Small intestine (tissue), 16 donors: ENCODE measurements at places on chromosomes 2 and 18. TPM values are rescaled to one million over a fixed set of nuclear protein-coding genes. Genes with fewer than 3 reads are reported as not detected.

The ZC3H6 gene
- 1.8 TPM for polyA plus RNA-seq

DNA sequence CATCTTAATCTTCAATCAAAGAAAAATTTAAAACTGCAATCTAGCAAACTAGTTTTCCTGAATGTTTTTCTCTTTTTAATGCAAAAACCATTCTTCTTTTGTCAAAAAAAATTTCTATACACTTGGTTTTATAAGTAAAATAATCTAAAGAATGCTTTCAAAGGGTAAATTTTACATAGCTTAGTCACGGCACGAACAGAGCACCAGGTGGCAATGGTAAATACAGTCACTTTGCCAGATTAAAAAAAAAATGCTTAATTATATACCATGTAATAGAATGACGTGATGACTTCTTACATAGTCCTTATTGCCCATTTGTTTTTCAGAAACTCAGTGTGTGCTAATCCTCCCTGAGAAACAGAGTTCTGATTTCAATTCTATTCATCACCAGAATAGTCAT, 10.4 kb downstream of the FEZ2 start:
- H3K27ac ChIP-seq: no peak overlapping the region
- peaks cover 21% of the 10 kb centered on the region for H3K36me3 ChIP-seq
- no peak for DNase-seq
- H3K4me1 ChIP-seq: peaks cover 3% of the 10 kb centered on the region
- H3K4me3 ChIP-seq: no peak overlapping the region
- H3K27me3 ChIP-seq: no peaks in the 10 kb centered on the region

The ARHGAP28 gene
- 1.6 TPM for polyA plus RNA-seq

- no peak for DNase-seq
- peaks cover 6% of the 10 kb centered on the region for H3K4me1 ChIP-seq
- H3K36me3 ChIP-seq: peaks cover 3% of the 10 kb centered on the region
- no peak overlapping the region for H3K4me3 ChIP-seq
- no peaks in the 10 kb centered on the region for H3K27me3 ChIP-seq
These were observed 2.0 kb upstream of the ATP8B1 start for GRCh38 chr18:57805117-57805516.

GRCh38 chr2:118723394-118723793, 124.1 kb downstream of the EN1 start:
- no peak overlapping the region for H3K4me3 ChIP-seq
- no peaks in the 10 kb centered on the region for H3K4me1 ChIP-seq
- H3K36me3 ChIP-seq: no peaks in the 10 kb centered on the region
- DNase-seq: no peak
- H3K27me3 ChIP-seq: no peaks in the 10 kb centered on the region
- no peak overlapping the region for H3K27ac ChIP-seq

- H3K27me3 ChIP-seq: no peaks in the 10 kb centered on the region
- no peak for DNase-seq
- no peak overlapping the region for H3K27ac ChIP-seq
- no peaks in the 10 kb centered on the region for H3K4me1 ChIP-seq
These were observed 75.7 kb downstream of the FTCDNL1 start for GRCh38 chr2:199775267-199775666.

- H3K27ac ChIP-seq: no peak overlapping the region
- H3K4me3 ChIP-seq: no peak overlapping the region
- H3K36me3 ChIP-seq: peaks cover 42% of the 10 kb centered on the region
- H3K27me3 ChIP-seq: no peaks in the 10 kb centered on the region
- no peak for DNase-seq
- H3K4me1 ChIP-seq: no peaks in the 10 kb centered on the region
These were observed 99.9 kb downstream of the PXDN start for GRCh38 chr2:1644427-1644826.

GRCh38 chr2:189391201-189391600, 50.1 kb upstream of the WDR75 start:
- no peak overlapping the region for H3K27ac ChIP-seq
- no peak overlapping the region for H3K4me3 ChIP-seq
- DNase-seq: no peak
- no peaks in the 10 kb centered on the region for H3K27me3 ChIP-seq

GRCh38 chr18:28063271-28063761, 113.6 kb downstream of the CDH2 start:
- H3K36me3 ChIP-seq: no peaks in the 10 kb centered on the region
- H3K4me3 ChIP-seq: no peak overlapping the region
- peaks cover 3% of the 10 kb centered on the region for H3K27me3 ChIP-seq
- H3K27ac ChIP-seq: no peak overlapping the region
- DNase-seq: no peak
- H3K4me1 ChIP-seq: no peaks in the 10 kb centered on the region

DNA sequence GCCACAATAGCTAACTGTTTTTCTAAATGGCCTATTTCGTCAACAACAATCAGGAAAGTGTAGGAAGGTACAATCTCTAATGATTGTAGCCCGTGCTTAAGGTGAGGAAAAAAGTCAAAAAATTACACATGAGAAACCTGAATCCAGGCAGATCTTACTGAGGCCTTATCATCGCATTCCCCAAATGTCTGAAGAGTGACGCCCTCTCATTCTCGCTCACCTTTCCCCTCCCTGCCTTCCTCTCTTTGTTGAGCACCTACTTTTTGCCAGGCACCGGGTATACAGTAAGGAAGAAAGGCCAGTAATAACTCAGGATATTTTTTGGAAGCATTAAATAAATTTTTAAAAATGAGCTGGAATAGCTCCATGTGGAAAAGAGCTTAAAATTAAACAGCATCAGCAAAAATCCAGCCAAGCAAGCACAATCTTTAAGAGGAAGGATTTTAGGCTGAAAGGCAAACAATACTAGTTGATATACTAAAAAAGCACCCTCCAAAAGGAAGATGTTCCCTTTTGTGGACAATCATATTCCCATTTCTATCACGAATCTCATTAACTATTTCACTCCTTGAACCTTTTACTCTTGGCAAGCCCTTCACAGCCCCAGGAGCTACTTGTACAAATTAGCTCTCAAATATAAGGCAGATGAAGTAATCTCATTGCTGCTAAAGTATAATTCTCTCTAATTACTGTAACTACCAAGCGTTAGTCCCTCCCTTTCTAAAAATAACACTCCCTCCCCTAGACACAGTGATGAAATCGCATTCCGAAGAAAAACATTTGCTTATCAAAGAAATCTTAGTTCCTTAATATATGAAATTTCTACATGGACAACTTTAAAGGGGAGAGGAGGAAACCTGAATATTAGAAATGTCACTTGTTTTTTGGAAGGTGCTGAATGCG, 40.0 kb downstream of the STAT1 start:
- no peaks in the 10 kb centered on the region for H3K4me1 ChIP-seq
- no peak overlapping the region for H3K27ac ChIP-seq
- no peak overlapping the region for H3K4me3 ChIP-seq
- peaks cover 42% of the 10 kb centered on the region for H3K36me3 ChIP-seq
- DNase-seq: no peak

The TXNL1 gene
- 74.7 TPM for polyA plus RNA-seq

DNA sequence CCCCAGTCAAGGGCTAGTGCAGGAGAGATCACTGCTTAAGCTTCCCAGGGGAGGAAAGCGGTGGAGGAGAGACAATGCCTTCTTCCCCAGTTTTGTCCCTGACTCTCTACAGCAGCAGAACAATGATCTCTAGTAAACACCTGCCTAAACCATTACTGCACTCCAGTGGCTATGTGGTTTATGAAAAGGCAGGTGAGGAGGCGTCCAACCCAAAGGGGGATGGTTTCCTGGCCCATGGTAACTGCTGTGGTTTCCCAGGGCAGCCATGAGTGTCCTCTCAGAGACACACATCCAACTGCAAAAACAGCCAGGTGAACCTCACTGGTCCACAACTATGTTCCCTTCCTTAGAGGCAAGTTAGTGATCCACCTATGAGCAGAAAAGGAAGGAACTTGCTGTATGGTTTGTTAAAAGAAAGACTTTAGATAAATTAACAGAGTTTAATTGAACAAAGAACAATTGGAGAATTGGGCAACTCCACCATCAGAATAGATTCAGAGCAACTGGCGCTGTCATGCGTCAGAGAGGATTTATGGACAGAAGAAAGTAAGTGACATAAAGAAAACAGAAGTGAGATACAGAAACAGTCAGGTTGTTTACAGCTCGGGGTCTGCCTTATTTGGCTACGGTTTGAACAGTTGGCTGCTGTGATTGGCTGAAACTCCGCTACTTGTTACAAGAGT, 4.8 kb upstream of the TTC39C start:
- DNase-seq: no peak
- no peaks in the 10 kb centered on the region for H3K27me3 ChIP-seq
- no peaks in the 10 kb centered on the region for H3K36me3 ChIP-seq
- peak overlapping the region; percentile 36 for H3K27ac ChIP-seq
- H3K4me1 ChIP-seq: peaks cover 5% of the 10 kb centered on the region

DNA sequence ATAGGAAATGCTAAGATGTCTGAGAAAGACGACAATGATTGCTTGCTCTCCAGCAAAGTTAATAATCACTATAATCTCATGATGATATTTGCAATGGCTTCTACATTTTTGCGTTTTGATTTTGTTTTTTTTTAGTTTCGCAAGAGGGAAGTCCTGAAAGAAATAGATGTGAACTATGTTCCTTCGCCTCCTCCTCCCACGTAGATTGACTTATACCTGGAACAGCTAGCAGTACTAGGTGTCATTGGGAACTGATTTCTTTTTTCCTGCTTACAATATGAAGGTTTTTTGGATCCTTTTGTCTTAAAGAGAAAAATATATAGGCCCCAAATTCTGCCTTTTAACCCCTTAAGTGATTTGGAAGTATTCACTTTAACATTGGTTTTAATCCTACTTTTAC, 26.7 kb downstream of the ITPRID2 start:
- DNase-seq: no peak
- no peak overlapping the region for H3K4me3 ChIP-seq
- no peak overlapping the region for H3K27ac ChIP-seq
- H3K36me3 ChIP-seq: peaks cover 20% of the 10 kb centered on the region
- H3K27me3 ChIP-seq: no peaks in the 10 kb centered on the region

The CENPA gene
- polyA plus RNA-seq: 1.6 TPM

GRCh38 chr2:155574941-155575340, 757.6 kb downstream of the NR4A2 start:
- H3K4me1 ChIP-seq: no peaks in the 10 kb centered on the region
- no peak for DNase-seq
- no peak overlapping the region for H3K4me3 ChIP-seq
- no peak overlapping the region for H3K27ac ChIP-seq

- no peak for DNase-seq
- H3K4me3 ChIP-seq: peak overlapping the region; percentile 48
- H3K4me1 ChIP-seq: peaks cover 13% of the 10 kb centered on the region
- H3K36me3 ChIP-seq: no peaks in the 10 kb centered on the region
- peaks cover 16% of the 10 kb centered on the region for H3K27me3 ChIP-seq
These were observed 11.1 kb upstream of the SATB2 start for GRCh38 chr2:199468561-199469513.

DNA sequence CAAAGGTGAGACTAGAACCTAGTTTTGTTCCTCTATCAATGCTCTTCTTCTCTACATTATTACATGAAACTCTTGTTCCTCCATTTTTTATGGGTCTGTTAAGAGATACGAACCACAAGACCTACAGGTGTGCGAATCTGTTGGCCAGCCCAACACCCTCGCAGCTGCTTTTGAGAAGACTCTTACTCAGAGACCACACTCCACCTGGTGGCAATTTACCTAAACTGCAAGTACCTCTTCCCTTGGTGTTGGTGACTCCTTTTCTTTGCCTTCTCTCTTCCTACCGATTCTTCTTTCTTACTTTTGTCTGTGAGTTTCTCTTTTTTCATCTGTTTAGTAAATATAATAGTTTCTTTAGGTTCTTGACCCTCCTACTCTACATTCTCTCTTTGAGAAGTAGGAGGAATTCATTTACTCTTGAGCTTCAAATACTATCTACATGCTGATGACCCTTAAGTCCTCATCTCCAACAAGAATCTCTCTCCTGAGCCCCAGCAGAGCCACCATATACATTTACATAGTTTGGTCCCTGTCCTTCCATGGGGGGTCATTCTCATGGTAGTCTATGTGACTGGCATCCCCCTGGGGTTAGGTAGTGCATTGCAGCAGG, 81.8 kb upstream of the GAREM1 start:
- no peak overlapping the region for H3K27ac ChIP-seq
- H3K4me3 ChIP-seq: no peak overlapping the region
- H3K36me3 ChIP-seq: no peaks in the 10 kb centered on the region
- no peaks in the 10 kb centered on the region for H3K4me1 ChIP-seq

DNA sequence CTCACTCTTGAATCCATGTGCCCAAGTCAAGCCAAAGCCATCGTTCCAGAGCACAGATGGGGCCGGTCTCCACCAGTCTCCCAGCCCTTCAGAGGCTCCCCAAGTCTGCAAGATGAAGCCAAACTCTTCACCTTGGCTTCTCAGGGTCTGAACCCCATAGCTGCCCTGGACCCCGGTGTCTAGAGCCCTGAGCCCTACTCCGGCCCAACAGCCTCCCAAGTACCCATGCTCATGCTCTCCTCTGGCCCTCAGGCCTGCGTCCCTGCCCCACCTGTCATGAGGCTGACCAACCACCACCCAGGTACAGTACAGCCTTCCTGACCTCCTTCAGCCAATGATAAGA, 46.0 kb downstream of the ZNF516 start:
- H3K4me1 ChIP-seq: peaks cover 24% of the 10 kb centered on the region
- peaks cover 20% of the 10 kb centered on the region for H3K36me3 ChIP-seq
- no peak overlapping the region for H3K27ac ChIP-seq
- no peak overlapping the region for H3K4me3 ChIP-seq

DNA sequence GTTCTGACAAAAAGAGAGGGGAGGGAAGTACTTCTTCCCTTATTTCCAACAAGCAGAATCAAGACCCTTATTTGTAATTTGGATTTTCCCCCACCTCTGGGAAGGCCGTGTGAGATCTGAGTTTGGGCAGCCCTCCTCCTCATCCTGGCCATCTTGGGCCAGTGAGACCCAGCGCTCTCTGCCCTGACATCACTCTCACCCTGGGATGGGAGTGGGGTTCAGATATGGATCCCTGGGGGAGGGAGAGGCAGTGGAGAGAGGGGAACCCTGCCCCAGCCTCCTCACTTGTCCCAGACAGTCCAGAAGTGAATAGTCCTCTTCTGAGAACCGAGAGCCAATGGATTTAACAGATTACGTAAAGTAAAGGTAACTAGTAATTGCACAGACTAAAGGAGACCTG, 64.5 kb downstream of the DYSF start:
- H3K36me3 ChIP-seq: no peaks in the 10 kb centered on the region
- H3K4me3 ChIP-seq: no peak overlapping the region
